ENCODE measurements at places on chromosomes 7 and 10. TPM values are rescaled to one million over a fixed set of nuclear protein-coding genes. Genes with fewer than 3 reads are reported as not detected.

The C1GALT1 gene
- total RNA-seq: 36.3 TPM

The HKDC1 gene
- total RNA-seq: 1.2 TPM

The LIPK gene
- total RNA-seq: not detected

The PRPS1L1 gene
- not detected for total RNA-seq

The TMEM236 gene
- 0.55 TPM for total RNA-seq

The TMEM106B gene
- 67.7 TPM for total RNA-seq

The TRIM73 gene
- 11.8 TPM for total RNA-seq
